ENCODE measurements at places on chromosomes 16 and 17.

DNA sequence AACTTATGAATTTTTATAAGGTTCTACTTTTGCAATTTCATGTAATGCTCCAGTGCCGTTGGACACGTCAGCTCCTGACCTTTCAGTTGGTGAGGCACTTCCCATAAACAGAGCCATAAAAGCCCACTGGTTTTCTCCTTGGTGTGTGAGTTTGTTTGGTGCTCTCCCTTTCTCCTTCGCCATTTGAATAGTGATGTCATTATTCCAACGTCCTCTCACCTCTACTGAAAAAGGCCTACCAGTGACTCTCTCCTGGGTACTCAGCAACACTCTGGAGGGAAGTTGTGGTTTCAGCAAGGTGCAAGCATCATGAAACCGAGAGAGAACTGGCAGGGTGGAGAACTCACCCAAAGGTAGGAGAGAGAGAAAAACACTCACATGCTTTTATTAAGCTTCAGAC lies 29.6 kb upstream of the HNF1B start:
- no peak for DNase-seq

GRCh38 chr17:63531022-63531965 lies 8.1 kb downstream of the KCNH6 start:
- DNase-seq: no peak

DNA sequence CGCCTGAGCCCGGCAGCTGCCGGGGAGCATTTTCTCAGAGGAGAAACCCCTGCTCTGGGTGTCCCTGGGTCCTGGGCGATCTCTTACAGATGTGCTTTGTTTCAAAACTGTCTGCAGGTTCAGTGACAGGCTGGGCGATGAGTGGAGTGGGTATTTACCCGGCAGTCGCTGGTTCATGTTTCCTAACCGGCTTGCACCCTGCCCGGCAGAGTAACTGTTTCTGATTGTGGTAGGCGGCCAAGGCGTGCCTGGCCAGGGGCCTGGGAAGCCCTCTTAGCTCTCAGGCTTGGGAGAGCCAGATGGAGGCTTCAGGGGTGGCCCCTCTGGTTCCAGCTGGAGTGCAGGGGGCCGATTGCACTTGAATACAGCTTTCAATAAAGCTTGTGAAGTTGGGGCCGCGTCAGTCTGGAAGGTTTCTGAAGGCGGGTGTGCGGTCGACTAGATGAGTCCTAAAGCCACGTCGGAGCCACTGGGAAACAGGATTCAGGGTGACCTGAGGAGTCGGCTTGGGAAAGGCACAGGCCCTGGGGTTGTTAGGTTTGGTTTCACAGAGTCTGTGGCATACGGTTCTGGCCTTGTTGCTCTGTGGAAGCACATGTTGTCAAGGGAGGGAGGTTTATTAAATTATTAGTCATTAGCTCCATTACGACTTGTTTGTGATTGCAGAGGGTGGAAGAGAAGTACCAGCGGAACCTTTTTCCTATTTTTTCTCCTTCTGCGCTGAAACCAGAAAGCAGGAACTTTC lies 1.4 kb downstream of the BAIAP2 start:
- DNase-seq: no peak

- no peak for DNase-seq
Measured at GRCh38 chr16:71855937-71856662, 10.3 kb downstream of the ATXN1L start.

DNA sequence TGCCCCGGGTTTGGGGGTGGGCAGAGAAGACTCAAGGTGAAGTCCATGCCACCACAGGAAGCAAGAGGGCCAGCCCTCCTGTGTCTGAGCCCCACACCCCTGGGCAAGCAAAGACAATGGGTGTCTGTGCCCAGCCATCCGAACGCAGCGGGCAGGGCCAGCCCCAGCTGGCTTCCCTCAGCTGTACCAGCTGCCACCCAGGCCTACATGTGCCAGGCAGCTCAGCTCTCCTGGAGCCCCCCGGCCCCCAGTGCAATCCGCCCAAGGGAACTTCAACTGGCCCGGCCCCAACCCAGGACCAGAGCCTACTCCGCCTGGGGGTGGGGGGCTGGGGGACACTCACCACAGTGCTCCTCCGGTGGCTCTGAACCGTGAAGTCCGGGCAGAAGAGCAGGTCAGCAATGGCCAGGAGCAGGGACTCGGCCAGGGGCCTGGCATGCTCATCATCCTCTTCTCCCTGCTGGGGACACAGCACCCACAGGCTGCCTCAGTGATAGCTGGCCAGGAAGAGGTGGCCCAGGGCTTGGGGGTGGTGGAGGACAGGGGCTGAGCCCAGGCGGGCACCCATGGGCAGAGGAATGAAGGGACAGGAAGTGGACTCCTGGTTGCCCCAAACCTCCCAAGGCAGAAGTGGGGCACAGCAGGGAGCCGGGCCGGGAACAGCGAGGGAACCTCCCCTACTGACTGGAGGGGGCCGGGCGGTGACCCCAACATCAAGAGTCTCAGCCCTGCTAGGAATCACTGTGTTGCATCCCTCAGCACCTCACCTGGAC lies 9.8 kb downstream of the HID1 start:
- DNase-seq: no peak

- no peak for DNase-seq
Measured at GRCh38 chr17:14469971-14470370, 169.1 kb downstream of the HS3ST3B1 start.

DNA sequence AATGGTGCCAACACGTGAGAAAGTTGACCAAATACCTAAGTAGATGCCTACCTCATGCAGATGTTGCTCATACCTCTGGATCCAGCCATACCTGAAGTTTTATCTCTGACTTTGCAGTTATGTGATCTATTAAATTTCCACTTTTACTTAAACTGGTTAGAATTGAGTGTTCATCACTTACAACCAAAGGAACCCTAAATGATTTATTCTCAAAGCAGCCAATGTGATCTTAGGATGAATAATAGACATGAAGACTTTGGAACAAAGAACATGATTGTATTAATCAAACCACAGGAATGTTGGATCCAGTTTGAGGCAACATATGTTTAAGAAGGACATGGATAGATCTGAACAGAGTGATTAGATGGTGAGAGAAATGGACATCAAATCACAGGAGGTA lies 68.7 kb downstream of the IRX6 start:
- no peak for DNase-seq

- DNase-seq: no peak
Measured at GRCh38 chr17:44350733-44351226, 5.7 kb downstream of the GRN start.

GRCh38 chr17:56679115-56679776 lies 85.7 kb downstream of the NOG start:
- no peak for DNase-seq

All from amniotic stem cell (primary cell).